Right forelimb (tissue), 1 donor: ENCODE measurements at places on chromosomes 3 and 15.

DNA sequence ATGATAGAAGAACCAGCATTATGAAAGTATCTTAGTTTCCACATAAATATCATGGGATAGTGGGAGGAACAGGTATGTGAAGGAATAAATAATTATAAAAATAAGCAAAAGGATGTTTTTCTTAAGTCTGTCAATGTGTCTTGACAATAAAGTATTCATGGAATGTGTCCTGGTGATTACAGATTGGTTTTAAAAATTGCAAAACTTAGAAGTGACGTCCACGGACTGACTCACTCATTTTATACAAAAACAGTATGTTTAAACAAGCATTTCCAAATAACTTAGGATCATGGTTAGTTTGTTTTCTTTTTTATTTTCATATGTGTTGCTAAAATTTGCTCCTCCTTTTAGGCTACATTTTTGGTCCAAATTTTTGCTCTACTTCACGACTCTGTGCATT is 687.0 kb upstream of the NECTIN3 start:
- no peak for DNase-seq

- DNase-seq = no peak
Measured at GRCh38 chr3:185332026-185332735, 30.8 kb upstream of the MAP3K13 start.

- no peak for DNase-seq
Measured at GRCh38 chr3:53749448-53749847, 96.8 kb downstream of the CHDH start.

DNA sequence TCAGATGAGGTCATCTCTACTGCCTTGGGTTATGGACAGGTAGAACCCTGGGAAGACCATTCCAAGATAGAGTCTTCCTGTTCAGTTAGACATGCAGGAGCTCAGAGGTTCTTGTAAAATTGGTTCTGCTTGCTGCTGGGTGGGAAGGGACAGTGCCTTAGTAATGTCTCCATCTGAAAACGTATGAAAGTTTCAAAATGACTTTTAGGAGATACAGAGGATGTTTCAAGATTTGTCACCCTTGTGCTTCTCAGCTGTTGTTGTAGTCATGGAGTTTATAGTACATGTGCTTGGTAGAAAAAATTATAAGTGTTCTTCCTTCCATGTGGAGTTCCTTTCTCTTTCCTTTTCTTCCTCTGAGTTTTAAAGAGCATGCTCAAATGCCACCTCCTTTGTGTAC is 885.2 kb upstream of the CFAP20DC start:
- no peak for DNase-seq

- DNase-seq = no peak
Measured at GRCh38 chr3:140298569-140299070, 363.6 kb downstream of the CLSTN2 start.

GRCh38 chr3:107367353-107367752 is 9.9 kb upstream of the CCDC54 start:
- DNase-seq = no peak

DNA sequence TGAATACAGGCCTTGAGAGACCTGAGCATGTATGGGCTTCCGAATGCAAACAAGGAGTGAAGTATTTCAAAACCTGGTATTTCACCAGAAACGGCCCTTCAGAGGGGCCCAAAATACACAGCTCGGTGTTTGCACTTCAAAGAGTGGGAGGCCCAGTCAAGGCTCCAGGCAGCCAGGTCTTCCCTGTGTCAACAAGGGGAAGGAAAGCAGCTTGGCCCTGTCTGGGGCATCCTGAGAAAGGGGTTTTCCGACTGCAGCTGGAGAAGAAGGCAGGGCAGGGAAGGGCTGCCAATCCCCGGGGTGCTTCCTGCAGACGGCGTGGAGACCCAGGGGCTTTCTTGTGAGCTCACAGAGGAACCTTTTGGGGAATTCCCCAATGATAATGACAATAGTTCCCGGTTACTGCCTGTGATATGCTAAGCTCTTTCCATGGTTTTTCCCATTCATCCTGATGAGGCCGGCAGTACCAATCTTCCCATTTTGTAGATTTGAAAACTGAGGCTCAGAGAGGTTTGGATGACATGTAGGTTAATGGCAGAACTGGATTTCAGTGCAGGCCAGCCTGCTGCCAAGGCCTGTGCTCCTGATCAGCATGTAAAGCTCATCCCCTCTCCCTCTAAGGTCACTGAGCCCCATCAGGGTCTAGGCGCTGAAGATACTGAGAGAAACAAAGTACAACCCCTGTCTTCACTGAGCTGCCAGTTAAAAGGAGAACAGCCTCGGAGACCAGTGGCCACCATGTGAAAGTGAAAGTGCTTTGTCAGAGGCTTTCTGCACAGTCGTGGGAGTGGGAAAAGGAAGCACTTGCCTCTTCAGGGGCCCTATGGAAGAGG is 43.0 kb upstream of the TLE3 start:
- no peak for DNase-seq

DNA sequence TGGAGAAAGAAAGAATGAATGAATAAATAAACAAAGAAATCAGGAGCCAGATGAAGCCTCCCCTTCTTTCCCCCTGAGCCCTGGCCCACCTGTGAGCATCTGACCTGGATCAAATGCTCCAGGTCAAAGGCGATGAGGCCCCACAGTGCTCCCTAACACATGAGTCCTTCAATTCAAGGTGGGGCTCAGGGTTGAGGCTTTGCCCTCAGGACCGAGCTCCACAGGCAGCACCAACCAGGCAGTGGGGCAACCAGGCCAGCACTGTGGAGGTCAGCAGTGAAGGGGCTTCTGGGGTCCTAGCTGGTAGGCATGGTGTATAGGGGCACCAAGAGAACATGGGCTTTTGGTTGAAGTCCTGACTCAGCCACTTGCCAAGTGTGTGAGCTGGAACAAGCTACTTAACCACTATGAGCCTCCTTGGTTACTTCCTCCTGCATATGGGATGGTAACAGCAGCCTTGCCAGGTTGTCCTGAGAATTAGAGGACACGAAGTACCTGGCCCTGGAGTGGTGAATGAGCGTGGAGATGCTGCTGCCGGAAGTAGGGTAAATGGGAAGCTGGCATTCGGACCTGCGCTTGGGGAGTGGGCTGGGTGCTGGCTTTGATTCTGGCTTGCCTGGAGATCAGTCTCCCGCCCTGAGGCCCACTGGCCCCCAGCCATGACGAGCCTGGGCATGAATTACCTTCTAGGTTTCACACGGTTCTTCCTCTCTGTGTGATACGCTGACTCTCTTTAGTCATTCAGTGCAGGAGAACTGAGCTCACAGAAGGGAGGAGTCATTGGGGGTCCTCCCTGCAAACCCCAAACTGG is 10.0 kb upstream of the PAQR5 start:
- DNase-seq = no peak

DNA sequence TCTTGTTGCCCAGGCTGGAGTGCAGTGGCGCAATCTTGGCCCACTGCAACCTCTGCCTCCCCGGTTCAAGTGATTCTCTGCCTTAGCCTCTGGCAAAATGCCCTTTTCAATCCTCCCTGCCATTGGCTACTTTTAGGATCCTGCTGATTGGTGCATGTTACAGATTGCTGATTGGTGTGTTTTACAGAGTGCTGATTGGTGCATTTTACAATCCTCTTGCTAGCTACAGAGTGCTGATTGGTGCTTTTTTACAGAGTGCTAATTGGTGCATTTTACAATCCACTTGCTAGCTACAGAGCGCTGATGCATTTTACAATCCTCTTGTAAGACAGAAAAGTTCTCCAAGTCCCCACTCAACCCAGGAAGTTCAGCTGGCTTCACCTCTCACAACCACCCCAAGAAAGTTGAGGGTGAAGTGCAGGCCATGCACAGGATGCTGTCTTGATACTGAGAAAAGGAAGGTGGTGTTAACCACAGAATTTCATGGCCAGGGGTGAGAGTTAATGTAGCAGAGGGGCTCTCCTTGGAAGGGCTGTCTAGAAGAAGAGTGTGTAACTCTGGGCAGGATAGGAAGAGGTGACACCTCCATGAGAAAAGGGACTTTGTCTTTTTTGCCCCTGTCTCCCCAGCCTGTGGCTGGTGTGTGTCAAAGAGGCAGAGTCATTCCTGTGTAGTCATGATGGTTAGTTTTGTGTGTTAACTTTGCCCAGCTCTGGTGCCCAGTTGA is 145.9 kb downstream of the APBA2 start:
- DNase-seq = no peak

DNA sequence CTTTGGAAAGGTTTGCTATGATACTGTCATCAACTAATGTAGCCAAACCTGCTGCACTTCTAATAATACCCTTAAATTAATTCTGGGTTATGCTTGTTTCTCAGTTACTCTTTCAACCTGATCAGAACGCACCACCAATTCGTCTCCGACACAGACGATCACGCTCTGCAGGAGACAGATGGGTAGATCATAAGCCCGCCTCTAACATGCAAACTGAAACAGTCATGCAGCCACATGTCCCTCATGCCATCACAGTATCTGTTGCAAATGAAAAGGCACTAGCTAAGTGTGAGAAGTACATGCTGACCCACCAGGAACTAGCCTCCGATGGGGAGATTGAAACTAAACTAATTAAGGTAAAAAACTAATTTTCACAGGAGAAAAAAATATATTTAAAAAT is 7.9 kb upstream of the RPLP1 start:
- no peak for DNase-seq

GRCh38 chr15:73755481-73755880 is 2.3 kb upstream of the INSYN1 start:
- no peak for DNase-seq

- no peak for DNase-seq
Measured at GRCh38 chr3:188370081-188370830, 216.3 kb downstream of the LPP start.

- DNase-seq = no peak
Measured at GRCh38 chr15:60392601-60392985, 5.2 kb downstream of the ANXA2 start.

- no peak for DNase-seq
Measured at GRCh38 chr3:37989821-37990480, 635 bp upstream of the VILL start.

GRCh38 chr3:71629711-71630110 is 46.2 kb upstream of the FOXP1 start:
- DNase-seq = no peak

- DNase-seq = no peak
Measured at GRCh38 chr3:180416111-180416594, 185.8 kb upstream of the TTC14 start.

- DNase-seq = no peak
Measured at GRCh38 chr15:55499151-55499550, 8.9 kb downstream of the DNAAF4 start.
